AG08395 (cell line): ENCODE measurements at places on chromosomes 3 and 15.

DNA sequence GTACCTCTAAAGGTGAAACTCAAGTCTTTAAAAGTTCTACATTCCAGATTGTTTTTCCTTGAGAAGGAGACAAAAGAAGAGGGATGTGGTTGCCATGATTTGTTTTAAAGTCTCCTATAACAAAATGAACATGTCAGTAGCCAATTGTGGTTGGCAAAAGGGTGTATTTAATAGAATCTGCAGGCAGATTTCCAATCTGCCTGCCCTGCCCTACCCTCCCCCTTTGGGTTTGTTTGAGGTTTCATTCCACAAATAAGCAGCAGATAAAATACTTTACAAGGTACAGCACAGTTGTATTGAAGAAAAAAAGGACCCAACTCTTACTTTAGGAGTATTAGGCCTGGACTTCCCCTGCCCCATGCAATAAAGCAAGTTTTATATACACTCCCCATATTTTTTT lies 59.5 kb downstream of the MLH1 start:
- DNase-seq = no peak

GRCh38 chr15:78321041-78321570 lies 19.0 kb upstream of the CRABP1 start:
- no peak for DNase-seq

- DNase-seq = no peak
Observed at GRCh38 chr3:133997871-133998635, 31.7 kb downstream of the SLCO2A1 start.

GRCh38 chr15:48858401-48858800 lies 19.5 kb upstream of the EID1 start:
- no peak for DNase-seq

DNA sequence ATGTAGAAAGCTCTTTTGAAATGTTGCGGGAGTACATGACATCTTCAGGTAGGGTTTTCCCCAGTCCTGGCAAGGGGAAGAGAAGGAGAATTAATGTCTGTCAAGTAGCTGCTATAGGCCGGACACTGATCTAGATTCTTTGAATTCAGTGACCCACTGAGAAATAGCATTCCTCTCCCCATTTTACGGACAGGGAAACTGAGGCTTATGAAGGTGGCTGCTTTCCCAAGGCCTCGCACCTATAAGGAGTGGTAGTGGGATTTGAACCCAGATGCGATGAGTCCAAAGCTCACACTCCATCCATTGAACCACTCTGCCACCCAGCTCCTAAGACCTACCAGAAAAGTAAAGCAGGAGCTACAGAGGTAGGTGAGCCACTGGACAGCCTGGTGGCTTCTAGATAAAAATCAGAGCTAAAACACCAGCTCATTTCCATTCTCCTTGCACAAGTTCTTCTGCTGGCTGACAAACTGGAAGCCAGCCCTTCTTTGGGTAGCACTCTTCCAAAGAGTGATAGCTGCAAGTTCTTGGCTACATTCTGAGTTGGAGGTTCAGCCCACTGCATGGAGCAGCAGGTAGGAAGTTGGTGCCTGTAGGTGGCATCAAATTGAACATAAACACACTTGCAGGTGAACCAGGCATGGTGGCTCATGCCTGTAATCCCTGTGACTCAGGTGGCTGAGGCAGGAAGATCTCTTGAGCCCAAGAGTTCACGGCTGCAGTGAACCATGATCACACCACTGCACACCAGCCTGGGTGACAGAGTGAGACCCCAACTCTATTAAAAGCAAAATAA lies 22.0 kb downstream of the ZNF710 start:
- no peak for DNase-seq

DNA sequence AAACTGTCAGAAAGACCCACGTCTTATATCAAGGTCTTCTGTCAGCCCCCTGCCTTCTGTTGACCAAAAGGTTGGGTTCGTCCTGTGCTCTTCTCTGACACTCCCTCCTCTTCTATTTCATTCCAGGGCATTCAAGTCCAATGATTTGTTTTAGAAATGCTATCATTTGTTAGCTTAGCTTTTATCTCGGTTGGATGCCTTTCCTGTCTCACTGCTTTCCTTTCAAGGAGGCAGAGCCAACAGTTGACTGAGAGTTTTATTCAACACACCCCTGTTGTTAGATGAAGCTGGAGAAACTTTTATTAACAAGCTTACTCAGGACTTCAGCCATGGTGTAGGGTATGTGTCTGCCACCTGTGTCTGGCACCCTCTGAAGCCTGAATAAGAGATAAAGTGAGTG lies 112.0 kb upstream of the SLC7A14 start:
- DNase-seq = no peak

- no peak for DNase-seq
Observed at GRCh38 chr3:61828184-61828874, 267.0 kb downstream of the PTPRG start.

- no peak for DNase-seq
Observed at GRCh38 chr15:81069356-81069755, 64.7 kb upstream of the CFAP161 start.

- no peak for DNase-seq
Observed at GRCh38 chr3:46272028-46272451, 29.8 kb downstream of the CCR3 start.

DNA sequence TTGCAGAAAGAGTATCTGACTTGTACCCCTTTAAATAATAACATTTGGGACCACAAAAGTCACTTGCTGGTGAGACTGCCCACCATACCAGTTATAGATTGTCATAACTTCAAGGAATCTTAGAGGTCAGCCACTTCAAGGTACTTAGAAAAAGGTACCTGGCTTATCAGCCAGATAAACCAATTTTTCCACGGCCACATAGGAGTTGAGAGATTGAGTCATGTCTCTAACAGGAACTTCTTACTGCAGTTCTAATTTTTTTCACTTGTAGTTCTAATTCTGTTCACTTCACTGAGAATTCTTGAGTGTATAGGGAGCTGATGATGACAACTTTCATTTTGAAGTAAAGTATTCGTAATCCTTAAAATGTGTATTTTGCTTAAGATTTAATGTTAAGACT lies 317.1 kb upstream of the CBLB start:
- no peak for DNase-seq

DNA sequence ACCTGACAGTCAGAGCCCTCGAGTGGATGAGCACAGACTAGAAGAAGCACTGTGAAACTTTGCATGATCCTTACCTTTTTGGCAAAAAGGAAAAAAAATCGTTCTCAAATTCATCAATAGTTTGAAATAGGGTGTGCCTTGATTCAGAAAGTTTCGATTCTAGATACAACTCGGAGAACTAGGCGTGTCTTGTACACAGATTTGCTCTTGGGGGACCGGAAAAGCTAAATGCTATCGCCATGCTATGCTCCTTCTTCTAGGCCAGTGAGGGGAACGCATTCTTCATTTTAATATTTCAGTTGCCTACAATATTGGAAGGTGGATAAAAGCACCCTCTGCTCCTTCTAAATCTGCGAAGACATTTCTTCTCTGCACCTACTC lies 25.0 kb downstream of the CD86 start:
- no peak for DNase-seq

DNA sequence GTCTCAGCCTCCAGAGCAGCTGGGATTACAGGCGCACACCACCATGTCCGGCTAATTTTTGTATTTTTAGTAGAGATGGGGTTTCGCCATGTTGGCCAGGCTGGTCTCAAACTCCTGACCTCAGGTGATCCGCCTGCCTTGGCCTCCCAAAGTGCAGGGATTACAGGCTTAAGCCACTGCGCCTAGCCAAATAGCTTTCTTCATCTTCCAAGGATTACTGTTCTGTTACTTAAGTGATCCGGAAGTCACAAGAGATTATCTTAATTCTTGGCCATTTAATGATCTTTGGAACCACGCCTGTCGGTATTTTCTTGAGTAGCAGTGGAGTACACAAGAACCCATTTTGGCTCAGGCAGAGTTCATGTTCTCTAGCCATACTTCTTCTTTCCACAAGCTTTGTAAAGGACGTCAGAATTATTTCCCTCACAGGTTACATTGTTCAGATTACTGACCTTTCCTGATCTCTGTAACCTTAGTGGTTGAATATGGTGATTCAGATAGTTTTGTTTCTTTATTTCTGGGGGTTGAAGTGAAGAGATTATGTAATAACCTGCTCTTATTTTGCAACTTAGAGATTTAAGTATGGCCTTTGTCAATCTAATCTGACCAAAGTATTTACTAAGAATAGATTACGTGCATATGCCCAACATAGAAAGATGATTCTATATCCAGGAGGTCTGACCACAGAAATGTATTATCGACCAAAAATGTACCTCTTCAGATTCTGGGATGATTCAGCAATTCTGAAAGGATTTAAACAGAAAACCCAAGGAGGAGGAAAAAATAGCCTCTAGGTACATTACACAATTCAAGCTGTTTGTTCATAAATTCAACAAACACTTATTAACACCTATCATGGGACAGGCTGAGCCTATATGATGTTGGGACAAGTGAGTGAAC lies 132.2 kb downstream of the GREM1 start:
- DNase-seq = peak; percentile 71

GRCh38 chr15:36755341-36756000 lies 176.0 kb downstream of the CDIN1 start:
- no peak for DNase-seq

DNA sequence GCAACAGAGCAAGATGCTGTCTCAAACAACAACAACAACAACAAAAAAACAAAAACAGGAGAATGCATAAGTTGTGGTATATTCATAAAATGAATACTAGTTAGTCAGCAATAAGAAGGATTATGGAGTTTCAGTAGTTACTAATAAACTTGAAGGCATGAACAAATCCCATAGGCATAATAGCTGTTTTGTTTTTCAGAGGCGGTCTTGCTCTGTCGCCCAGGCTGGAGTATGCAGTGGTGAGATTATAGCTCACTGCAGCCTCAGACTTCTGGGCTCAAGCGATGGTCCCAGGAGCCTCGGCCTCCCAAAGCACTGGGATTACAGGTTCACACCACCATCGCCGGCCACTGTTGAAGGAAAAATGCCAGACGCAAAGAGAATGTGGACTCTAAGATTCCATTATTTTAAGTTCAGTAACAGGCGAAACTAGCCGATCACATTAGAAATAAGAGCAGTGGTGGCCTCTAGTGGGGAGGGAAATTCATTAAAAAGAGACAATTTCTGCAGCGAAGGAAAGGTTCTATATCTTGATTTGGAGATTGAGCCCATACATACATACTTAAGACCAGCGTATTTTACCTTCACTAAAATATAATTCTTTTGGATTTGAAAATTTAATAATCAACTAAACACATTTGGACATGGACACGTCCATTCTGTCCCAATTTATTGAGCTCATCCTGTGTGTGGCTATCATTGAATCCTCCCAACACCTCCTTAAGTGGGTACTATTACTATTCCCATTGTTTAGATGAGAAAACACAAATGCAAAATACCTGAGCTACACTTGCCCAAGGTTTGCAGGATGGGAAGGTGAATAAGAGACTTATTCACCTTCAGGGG lies 27.4 kb upstream of the HDAC11 start:
- peak; percentile 73 for DNase-seq

GRCh38 chr3:127744253-127744815 lies 71.6 kb downstream of the ABTB1 start:
- no peak for DNase-seq

DNA sequence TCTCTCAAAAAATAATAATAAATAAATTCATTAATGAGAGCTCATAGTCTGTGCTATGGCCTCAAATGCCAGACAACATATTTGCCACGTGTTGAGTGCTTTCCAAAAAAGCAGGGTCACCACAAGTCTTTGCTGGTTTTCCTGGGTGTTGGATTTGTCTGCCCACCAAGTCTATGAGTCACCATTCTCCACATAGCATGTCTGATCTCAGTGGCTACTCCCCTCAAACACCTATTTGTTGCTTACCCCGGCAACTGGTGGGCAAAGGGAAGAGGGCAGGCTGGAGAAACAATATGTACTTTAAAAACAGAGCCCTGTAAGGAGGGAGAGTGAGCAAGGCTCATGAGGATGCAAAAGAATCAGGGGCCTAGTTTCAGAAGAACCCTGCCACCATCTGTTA lies 120.0 kb upstream of the ARRDC4 start:
- no peak for DNase-seq

DNA sequence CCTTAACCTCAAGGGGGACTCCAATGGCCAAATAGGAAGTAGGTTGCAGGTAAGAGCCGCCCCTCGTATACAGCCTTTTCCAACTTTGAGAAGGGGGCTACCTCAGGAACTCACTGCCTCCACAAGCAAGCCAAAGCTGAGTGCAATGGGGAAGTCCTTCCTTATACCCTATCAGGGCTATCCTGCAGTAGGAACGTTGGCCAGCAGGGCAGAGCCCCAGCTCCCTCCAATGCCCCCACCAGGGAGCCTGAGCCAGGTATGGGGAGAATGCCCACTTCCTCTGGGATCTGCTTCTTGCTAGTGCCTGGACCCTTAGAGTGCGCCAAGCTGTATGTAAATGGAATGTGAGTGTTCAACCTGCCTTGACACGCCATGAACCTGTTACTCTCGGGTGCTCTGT lies 16.3 kb downstream of the CACNA2D2 start:
- DNase-seq = no peak

- no peak for DNase-seq
Observed at GRCh38 chr3:80244390-80244789, 476.6 kb upstream of the ROBO1 start.

GRCh38 chr3:193848547-193848946 lies 255.5 kb downstream of the OPA1 start:
- no peak for DNase-seq

GRCh38 chr15:66725464-66725785 lies 23.4 kb downstream of the SMAD6 start:
- no peak for DNase-seq

GRCh38 chr15:61743345-61743909 lies 316.8 kb downstream of the VPS13C start:
- DNase-seq = no peak

DNA sequence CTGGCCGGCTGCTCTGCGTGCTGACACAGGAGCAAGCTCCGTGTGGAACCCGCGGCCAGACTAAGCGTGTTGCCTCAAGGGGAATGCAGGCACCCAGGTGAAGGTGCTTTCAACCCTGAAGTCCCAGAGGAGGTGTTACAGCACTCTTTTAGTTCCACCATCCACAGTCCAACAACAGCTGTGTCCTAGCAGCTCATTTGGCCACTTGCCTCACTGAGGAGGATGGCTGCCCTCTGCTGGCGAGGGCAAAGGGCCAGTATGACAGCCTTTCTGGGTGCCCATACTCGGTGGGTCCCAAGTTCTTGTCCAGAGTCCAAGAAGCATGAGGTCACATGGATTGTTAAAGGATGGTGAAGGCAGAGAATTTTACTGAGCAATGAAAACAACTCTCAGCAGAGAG lies 87.8 kb downstream of the C3orf85 start:
- DNase-seq = no peak

GRCh38 chr15:65532738-65533051 lies 2.4 kb downstream of the HACD3 start:
- no peak for DNase-seq

- DNase-seq = peak; percentile 49
Observed at GRCh38 chr3:13479332-13479581, 849 bp upstream of the HDAC11 start.
